ENCODE measurements at places on chromosomes 7 and 10. TPM values are rescaled to one million over a fixed set of nuclear protein-coding genes. Genes with fewer than 3 reads are reported as not detected.

SPDYE1 gene
- total RNA-seq, result not detected

SPDYE11 gene
- not detected for total RNA-seq

SLC35G1 gene
- 2.4 TPM for total RNA-seq

ADAM8 gene
- total RNA-seq, result 41.7 TPM

CALHM3 gene
- total RNA-seq, result 0.79 TPM

PODXL gene
- total RNA-seq, result 57.0 TPM

All from upper lobe of left lung (tissue), 6 donors.